ENCODE measurements at places on chromosomes 7 and 10.

DNA sequence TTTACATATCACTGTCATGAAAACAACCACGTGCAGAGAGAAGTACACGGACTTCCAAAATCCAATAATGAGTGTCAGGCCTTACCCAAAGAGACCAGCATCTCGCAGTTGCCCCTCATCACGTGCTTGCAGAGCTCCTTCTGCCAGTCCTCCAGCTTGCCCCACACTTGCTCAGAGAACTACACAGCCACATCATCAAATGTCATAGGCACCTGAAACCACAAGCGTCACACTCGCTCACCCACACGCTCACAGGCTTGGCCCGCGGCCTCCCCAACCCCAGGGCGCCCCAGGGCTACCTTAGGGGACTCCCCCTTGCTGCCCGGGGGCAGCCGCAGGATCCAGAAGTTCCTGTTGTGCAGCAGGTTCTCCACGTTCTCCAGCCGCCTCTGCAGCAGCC lies 123.4 kb upstream of the ZNF746 start:
- no peak for DNase-seq

DNA sequence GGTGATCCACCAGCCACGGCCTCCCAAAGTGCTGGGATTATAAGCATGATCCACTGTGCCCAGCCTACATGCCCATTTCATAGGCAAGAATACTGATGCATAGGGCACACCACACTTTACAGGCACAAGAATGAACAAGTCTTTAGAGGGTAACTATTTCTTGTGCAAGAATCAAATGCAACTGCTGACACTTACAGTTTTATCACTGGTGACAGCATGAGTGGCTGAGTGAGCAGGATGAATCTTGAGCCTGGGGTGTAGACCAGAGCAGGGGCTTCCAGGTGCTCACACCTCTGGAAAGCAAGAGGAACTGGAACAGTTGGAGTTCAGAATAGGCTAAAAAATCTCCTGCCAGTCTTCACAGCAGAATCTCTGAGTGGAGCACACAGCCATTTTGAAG lies 287.5 kb downstream of the KCNMA1 start:
- DNase-seq: no peak

GRCh38 chr7:92496876-92497275 lies 19.1 kb upstream of the ERVW-1 start:
- no peak for DNase-seq

GRCh38 chr10:14008740-14009080 lies 322.0 kb downstream of the FRMD4A start:
- DNase-seq: no peak

DNA sequence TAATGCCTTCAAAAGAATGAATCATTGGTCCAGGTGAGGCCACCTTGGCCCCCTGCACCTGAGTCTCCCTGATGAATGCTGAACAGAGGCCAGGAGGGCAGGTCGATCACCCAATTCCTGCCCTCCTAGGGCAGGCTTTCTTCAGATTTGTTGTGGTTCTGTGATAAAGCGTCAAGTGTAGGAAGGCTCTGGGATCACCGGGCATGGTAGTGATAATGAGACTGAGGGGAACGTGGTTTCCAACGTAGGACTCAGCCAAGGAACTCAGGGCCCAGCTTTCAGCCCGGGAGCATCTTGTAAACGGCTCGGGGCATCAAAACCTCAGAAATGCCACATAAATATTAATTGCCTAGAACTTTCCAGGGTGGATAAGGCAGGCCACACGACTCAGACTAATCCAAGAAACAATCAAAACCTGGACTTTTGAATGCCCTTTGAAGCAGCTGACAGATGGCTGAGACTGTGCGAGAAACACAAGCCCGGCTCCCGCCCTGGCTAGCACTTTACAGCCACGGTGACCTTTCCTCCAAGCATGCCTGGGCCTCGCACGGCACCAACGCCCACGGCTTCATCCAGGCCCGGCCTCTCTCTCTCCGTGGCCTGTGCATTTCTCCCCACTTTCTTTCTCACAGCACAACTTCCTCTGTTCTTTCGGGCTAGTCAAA lies 239.3 kb upstream of the GRB10 start:
- DNase-seq: no peak

- DNase-seq: no peak
These were observed 6.6 kb upstream of the ZYX start for GRCh38 chr7:143374561-143374960.

DNA sequence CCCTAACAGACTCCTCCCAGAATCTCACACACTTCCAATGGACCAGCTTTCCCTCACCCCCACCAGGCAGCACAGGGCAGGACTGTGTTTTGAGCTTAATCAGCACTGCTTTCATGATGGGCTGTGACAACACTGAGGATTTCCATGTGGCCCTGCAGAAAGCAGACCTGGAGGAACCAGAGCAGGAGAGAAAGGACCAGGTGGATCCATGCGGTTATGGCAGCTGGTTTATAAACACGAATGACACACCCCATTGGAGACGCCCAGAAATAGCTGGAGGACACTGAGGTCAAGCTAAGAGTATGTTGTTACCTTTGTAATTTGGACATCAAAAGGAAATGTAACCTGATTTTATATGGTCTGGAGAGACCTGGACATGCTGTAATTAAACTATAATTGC lies 31.7 kb upstream of the HERPUD2 start:
- DNase-seq: no peak

- DNase-seq: no peak
These were observed 39.0 kb downstream of the TAF3 start for GRCh38 chr10:7857262-7857661.

DNA sequence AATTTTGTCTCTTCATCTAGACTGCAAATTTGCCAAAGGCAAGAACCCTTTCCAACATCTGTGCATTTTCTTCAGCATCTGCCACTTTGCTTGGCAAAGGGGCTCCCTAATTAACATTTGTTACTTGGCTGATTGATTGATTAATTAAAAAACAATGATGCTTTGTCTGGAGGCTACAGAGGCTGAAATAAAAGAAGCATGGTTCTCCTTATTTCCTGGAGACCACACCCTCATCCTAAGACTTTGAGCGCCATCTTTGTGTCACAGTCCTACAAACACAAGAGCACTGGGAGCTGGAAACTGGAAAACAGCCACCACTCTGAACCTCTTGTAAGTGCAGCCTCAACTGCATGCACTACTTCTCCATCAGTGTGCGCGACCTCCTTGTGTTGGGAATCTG lies 189.2 kb downstream of the C7orf25 start:
- DNase-seq: no peak

Data from CMK (cell line).